HT1080 (cell line): ENCODE measurements at places on chromosomes 5 and 9. TPM values are rescaled to one million over a fixed set of nuclear protein-coding genes. Genes with fewer than 3 reads are reported as not detected.

DNA sequence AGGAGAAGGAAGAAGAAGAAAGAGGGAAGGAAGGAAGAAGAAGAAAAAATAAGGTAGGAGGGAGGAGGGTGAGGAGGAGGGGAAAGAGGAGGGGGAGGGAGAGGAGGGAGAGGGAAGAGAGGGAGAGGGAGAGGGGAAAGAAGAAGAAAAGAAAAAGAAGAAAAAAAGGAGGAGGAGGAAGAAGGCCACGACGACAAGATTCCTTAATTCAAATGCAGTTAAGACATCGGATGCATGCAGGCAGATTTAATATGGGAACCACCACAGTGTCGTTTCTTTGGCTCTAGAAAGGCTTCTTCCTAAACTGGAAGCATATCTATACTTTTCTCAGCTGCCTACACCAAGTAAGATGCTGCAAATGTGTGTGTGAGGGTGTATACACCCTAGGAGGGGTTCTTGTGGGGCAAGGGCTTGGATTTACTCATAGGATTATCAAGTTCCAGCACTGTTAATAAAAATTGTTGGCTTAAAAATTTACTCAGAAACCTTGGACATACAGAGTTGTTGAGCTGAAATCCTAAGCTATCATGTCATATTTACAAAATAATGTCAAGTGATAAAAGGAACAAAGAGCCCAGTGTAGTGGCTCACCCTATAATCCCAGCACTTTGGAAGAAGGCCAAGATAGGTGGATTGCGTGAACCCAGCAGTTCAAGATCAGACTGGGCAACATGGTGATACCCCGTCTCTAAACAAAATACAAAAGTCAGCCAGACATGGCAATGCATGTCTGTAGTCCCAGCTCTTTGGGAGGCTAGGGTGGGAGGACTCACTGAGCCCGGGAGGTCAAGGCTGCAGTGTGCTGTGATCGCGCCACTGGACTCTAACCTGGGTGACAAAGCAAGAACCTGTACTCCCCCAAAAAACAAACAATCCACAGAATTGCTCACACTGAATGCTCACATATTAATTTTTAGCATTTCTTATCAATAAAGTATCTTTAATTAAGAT, 108.5 kb downstream of the UBAP2 start:
- DNase-seq = peak; percentile 28

PCDHB2 gene
- 0.37 and 0.43 TPM in 2 replicates for total RNA-seq

CCNO gene
- total RNA-seq = 1.9 and 3.2 TPM in 2 replicates

- DNase-seq = no peak
Measured at GRCh38 chr9:111728143-111728542, 66.6 kb downstream of the SHOC1 start.

GRCh38 chr9:8872802-8873201, 1073.2 kb upstream of the DMAC1 start:
- DNase-seq = no peak
